ENCODE measurements at places on chromosomes 1 and 21.

- DNase-seq = no peak
Observed at GRCh38 chr1:85898861-85899260, 190.6 kb upstream of the ZNHIT6 start.

DNA sequence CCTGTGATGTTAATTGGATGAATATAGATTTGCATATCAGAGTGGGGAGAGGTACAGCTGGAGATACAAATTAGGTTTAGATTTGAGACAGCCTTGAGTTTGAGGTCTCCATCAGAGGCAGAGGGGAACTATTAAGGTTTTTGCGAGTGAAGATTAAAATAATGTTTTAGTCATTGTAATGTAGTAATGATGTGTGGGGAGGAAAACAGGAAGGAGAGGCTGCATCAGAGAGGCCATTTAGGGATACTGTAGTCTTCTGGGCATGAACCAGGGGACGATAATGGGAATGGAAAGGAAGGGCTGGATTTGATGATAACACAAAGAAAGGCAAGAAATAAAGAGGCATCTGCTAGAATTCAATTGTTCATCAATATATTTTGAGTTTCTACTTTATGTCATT, 9.5 kb downstream of the CD84 start:
- no peak for DNase-seq

- DNase-seq = peak; percentile 54
Observed at GRCh38 chr1:106621853-106622252, 434.6 kb upstream of the PRMT6 start.

GRCh38 chr1:168170564-168171508, 7.9 kb upstream of the TIPRL start:
- DNase-seq = no peak

GRCh38 chr1:16498573-16499413, 15.3 kb downstream of the RNU1-1 start:
- DNase-seq = peak; percentile 76

DNA sequence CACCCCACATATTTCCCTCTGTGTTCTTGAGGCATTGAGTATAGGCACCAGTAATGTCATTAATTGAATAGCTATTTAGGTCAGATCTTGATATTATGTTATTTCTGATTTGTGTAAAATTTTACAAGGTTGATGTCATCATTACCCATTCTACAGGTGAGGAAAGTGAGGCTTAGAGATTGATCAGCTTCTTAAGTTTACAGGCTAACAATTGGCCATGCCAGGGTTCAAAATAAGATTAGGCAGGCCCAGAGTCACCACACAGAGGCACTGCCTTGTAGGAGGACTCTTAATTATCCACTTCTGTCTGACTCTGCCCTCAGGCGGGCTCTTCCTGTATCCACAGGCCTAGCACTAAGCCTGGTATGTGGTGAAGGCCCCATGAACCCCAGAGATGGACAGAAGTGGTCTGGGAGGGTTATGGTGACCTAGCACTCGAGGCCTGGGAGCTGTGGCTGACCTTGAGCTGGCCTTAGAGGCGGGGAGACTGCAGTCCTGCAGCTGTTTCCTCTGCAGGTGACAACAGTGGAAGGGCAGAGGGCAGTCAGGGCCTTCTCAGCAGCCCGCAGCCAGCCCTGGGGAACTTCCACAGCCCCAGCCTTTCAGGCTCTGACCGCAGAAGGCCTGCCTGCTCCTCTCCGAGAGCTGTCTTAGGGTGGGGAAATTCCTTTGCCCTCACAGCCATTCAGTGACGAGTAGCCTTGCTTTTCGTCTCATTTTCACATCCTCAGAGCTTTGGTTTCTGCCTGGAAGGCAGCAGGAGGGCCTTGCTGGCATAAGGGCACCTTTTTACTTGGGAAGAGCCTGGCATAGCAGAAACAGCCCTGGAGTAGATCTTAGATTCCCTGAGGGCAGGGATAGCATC, 12.2 kb downstream of the ZDHHC18 start:
- no peak for DNase-seq

DNA sequence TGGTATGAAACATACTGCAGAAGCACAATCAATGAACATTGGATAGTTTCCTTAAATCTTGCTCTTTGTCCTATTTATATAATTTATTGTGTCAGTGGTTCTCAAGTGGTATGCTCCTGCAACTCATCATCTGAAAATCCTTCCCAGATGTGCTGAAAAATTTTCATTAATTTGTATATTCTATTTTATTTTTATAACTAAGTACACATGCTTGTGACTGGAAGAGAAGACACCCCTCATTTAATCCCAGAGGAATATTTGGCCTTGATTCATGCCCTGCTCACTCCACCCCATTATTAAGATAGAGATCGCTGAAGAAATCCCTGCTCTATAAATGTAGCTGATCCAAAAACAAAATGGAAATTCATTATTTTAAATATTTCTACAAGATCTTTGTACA, 870.5 kb upstream of the CXADR start:
- no peak for DNase-seq

DNA sequence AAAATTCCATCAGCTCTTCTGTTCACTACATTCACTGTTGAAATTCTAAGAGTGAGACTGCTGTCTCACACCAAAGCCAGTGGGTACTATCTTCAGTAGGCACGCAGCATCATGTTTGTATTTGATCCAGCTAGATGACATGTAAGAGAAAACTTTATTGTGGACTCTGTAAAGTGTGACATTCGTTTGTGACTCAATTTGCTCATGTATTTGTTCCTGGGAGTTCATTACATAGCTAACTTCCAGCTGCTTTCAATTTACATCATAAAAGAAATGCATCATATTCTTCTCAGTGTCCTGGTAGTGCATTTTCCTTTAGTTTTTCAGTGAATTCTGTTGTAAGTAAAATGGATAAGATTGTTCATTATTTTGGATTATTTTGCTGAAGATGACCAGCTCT, 31.4 kb downstream of the CTH start:
- DNase-seq = no peak

- DNase-seq = no peak
Observed at GRCh38 chr1:16205891-16206546, 6.4 kb downstream of the ARHGEF19 start.

DNA sequence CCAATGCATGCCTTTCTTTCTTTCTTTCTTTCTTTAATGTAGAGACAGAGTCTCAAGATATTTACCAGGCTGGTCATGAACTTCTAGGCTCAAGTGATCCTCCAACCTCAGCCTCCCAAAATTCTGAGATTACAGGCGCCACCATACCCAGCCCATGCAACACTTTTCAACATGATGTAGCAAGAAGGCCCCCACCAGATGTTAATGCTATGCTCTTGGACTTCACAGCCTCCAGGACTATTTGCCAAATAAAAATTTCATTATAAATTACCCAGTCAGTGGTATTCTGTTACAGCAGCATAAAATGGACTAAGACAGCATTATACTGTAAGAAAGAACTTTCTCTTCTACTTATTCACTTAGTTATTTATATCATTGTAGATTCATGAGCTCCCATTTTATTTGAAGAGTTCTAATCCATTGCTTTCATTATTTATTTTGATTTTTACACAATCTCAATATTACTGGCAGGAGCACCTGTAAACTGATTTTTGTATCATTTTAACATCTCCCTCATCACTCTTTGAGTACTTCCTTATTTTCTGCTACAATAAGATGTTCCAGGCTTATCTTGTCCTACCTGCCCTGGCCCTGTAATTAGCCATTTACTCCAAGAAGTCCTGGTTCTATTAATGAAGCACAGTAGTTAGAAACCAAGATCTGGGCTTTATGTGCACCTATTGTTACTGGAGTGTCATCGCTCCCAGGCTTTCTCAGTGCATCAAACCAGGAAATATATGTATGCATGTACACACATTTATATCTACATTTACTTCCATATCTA, 4.8 kb upstream of the RCSD1 start:
- DNase-seq = no peak

- DNase-seq = no peak
Observed at GRCh38 chr1:231871878-231872277, 245.3 kb downstream of the DISC1 start.

DNA sequence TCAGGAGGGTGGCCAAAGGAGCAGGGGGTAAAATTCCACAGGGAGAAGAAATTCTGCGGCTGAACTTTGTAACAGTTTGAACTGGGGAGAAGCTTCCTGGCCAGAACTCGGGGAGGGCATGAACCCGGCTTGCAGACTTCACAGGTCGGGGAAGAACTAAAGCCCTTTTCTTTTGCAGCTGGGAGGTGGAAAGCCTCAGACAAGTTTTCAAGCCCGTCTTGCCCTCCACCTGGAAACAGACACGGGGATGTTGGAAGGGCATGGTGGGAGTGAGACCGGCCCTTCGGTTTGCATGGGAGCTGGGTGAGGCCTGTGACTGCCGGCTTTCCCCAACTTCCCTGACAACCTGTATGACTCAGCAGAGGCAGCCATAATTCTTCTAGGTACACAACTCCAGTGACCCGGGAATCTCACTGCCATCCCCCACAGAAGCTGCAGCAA, 11.3 kb downstream of the THEM4 start:
- no peak for DNase-seq

- peak; percentile 73 for DNase-seq
Observed at GRCh38 chr1:160539990-160540858, 17.2 kb upstream of the SLAMF6 start.

- no peak for DNase-seq
Observed at GRCh38 chr1:19462781-19463503, 22.4 kb downstream of the CAPZB start.

DNA sequence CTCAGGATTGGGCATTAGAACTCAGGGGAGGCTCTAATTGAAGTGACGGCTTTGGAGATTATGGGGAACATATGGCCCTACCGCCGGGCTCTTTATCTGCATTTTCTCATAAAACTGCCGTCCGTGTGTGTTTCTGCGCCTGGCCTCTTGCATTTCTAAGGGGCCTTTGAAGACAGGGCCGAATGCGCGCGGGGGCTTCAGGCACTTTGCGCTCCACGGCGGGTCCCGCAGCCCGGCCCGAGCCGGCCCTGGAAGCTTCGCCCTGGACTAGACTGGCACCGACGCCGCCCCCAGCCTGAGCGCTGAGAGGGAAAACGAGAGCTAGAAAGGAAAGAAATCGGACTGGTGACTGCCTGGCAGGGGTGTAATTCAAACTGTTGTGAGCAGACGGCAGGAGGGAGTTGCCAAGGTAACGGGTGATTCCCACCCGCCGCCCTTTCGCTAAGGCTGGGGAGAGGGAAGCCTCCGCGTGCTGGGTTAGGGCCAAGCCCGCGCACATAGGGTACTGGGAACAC, 120.7 kb downstream of the LMX1A start:
- DNase-seq = peak; percentile 31

- DNase-seq = no peak
Observed at GRCh38 chr1:52057876-52058415, 1.9 kb downstream of the BTF3L4 start.

- peak; percentile 10 for DNase-seq
Observed at GRCh38 chr21:35438643-35439404, 389.7 kb upstream of the RUNX1 start.

GRCh38 chr1:53295295-53295694, 32.6 kb downstream of the LRP8 start:
- no peak for DNase-seq

Measured in DMS153 (cell line).